ENCODE measurements at places on chromosomes 2 and 18.

DNA sequence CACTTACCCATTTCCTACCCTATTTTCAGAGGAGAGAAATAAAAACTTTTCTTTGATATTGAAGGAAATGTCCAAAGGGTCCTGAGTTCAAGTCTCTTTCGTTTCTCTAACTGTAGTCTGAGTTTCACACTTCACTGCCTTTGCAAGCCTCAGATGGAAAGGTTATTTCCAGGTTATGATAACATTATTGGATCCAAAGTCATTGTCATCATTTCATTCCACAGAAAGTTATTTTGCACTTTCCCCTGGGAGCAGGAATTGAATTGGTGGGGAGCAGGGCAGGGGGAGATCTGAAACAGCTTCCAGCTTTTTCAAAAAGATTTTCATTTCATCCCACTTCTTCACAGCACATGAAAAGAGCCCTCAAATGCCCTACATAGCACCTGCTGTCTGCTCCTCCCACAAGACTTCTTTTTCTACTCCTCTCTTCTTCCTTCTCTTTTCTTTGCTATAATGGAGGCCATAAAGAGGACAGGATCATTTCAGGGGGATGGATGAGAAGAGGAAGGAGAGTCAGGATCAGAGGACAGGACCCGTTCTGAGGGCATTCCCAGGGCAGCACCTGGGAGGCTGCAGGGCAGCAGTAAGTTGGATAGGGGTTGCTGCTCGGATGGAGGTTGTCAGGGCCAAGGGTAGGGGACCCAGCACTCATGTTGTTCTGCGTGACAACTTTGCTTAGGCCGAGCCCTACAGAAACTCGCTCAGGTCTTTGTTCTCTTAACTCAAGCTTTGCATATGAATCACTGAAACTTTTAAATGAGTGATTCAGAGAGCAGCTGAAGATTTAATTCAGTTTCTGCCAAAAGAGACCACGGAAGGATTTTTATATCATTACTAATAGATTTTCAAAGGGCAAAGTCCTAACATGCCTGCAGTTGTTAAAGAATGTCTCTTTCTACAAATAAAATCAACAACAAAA, 11.4 kb upstream of the GALNT5 start:
- DNase-seq = peak; percentile 56

DNA sequence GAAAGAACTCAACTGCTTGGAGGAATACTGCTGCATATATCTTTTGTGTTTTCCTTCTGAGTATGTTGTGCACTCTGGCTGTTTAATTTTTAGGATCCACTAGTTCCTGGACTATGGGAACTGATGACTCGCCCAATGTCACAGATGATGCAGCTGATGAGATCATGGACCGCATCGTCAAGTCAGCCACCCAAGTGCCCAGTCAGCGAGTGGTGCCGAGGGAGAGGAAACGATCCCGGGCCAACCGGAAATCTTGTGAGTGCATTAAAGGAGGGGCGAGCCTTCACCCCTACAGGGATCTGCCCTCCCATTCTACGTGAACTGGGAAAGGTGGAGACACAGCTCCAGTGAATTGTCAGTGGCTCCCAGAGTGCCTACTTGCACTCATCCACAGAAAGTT, 59.6 kb downstream of the TPGS2 start:
- DNase-seq = no peak

- no peak for DNase-seq
These were observed 11.4 kb downstream of the CDK5R2 start for GRCh38 chr2:218970894-218971293.

- no peak for DNase-seq
These were observed 156.5 kb downstream of the MYO5B start for GRCh38 chr18:50038448-50038847.

GRCh38 chr18:23163786-23164533, 28.7 kb downstream of the CABLES1 start:
- DNase-seq = no peak

- DNase-seq = no peak
These were observed 42.5 kb downstream of the RNF144A start for GRCh38 chr2:6959751-6960150.

DNA sequence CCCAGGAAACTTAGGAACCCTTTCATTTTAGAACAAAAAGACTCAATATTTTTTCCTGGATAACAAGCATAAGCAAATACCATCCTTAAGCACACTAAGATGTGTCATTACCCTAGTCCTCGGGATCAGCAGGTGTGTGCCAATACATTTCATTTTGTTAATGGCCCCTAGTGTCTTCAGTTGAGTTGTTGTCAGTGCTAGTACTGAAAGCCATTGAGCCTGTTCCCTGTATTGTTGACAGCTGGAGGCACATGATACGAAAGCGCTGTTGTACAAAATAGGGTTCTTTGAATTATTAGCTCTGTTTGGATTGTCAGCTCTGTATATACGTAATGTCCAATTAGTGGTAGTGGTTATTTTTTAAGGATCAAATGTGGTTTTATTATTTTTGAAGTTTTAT, 29.5 kb downstream of the VAPA start:
- no peak for DNase-seq

DNA sequence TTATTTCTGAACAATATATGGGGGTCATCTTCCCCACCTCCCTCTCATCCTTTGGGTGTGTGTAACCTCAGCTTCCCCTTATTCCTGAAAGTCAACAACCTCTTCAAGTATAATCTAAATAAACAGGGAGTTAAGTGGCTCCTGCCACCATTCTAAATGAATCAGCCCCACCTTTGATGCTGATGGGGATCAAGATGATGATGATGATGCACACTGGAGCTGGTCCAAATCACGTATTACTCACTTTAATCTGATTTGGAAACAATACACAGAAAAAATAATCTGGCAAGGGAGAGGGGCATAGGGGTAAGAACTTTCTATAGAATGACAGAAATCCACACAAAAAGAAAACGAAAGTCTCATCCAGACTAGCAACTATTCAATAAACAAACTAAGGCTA, 7.1 kb downstream of the ACVR1 start:
- DNase-seq = peak; percentile 16

DNA sequence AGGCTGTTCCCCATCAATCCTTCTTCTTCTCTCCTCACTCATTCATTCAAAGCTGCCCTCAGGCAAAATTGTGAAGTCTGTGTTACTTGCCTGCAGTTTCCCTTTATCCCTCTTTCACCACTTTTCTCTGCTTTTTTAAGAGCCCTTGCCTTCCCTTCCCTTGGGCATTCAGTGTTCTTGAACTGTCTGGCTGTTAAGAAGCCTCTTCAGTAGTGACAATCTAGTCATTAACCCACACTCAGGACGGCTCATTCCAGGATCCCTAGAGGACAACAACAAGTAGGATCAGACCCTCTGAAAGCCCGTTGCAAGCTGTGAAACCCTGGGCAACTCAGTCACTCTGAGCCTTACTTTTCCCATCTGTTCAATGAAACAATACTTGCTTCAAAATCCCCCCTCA, 615.7 kb downstream of the EPHA4 start:
- no peak for DNase-seq

Data from stimulated activated CD4-positive, alpha-beta T cell treated with anti-CD3 and anti-CD28 coated beads, Interleukin-1b, Interleukin-23, amount 100 ng/mL, for 48 hours (primary cell).